ENCODE measurements at places on chromosomes 12 and 14.
A peak's percentile ranks its signal among the peaks of the same experiment; 100 is the strongest.

DNA sequence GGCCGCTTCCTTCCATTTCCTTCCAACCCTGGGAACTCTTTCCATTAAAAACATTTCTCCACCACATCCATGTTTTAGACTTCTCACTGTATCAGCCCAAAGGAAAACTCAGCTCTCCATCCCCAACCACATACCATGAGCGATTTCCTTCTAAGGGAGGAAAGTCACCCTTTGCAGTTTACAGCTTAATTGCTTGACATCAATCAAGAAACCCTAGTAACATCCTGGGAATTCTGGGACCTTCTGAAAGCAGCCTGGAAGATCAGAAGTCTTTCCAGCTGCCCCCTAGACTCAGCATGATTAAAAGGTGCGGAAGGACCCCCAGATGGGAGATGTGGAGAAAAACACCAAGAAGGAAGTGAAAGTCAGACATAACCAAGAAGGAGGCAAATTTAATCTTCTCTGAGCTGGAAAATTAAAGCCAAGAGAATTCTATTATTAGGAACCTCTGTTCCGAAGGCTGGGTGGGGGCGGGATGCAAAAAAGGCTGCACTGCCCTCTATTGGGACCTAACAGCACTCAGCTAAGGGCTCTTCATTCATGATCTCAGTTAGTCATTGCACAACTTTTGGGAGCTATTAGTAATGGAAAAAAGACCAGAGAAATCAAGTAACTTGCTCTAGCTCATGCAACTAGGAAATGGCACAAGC is 73.3 kb upstream of the PLXNC1 start:
- no peak for DNase-seq

DNA sequence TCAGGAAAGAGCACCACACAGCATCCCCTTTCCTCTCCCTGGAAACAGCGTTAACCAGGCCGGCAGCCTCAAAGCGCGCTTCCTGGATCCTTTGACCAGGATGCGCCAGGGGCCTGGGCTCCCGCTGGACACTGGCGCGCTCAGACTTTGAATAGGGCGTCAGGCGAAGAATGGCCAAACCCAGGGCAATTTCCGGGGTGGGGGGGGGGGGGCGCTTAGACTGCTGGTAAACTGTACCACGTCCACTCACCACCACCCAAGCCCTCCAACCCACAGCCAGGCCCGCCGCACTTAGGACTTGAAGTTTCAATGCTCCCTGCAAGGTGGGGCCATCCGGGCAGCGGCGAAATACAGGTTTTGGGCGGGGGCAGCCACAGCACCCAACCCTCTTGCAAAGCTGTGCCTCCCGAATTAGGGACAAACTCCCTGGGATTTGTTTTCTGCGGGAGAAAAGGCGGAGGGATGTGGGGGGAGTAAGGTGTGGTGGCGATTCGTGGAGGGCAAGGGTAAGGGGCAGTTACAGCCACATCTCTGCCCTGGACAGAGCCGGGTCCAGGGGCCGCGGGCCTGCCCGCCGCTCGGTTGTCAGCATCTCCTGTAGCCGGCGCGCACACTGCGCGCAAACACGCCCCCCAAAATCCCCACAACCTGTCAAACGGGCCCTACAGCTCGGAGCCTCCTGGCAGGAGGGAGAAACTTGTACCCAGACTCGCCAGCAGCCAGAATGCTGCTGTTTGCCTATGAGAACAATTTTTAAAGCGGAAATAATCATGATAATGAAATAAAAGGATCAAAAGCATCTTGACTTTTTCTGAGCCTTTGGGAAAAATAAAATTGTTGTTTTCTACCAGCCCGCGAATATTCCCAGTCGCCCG is 958 bp downstream of the RTN1 start:
- DNase-seq, result no peak

- DNase-seq, result no peak
These were observed 84.6 kb downstream of the OTOGL start for GRCh38 chr12:80183939-80184338.

DNA sequence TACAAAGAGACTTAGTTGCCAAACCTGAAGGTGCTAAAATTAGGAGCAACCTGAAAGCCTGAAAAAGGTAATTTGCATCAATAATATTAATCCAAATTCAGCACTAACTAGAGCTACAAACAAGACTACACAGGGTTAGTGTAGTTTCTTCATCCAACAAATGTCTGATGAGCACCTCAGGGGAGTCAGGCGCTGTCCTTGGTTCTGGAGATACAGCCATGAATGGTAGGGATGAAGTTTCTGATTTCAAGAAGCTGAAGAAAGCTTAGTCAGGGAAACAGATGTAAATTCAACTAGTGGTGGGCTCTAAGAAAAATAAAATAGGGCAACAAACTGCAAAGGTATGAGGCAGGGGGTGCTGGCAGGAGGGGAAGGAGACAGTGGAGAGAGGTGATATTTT is 266.3 kb downstream of the GLT1D1 start:
- no peak for DNase-seq

DNA sequence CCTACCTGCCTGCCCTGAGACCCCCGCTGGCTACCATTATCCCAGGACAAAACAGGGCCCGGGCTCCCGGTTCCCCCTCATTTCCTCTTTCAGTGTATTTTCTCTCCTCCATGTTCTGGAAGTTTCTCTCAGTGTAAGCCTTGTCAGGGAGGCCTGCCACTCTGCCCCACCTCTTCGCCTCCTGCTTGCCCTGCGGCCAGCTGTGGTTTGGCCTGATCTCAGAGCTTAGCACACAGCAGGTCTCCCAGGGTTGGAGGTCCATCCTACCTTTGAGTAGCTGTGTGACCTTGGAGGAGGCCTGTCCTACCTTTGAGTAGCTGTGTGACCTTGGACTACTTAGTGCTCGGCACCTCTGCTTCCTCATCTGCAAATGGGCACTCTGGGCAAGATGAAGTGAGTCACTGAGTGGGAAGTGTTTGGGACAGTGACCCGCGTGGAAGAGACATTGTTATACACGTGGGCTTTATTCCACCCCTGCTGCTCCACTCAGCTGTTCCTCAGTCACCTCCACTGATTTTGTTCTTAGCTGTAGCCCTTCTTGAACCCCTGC is 212.7 kb downstream of the ZFP36L1 start:
- no peak for DNase-seq

DNA sequence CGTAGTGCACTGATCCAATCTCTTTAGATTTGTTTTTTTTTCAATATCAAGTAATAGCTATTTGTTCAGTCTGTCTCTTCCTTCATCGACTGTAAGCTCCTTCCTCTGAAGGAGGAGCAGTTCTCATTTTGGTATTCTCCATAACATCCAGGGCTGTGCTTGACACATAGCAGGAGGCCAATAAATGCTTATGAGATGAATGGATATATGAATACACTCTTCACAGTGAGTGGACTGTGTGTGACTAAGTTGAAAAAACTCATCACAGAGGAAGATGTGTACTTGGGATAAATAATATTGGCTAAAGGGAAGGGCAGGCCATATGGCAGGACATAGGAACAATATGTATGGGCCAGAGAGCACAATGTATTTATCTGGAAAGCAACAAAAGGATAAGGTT is 205.3 kb upstream of the PRICKLE1 start:
- no peak for DNase-seq

DNA sequence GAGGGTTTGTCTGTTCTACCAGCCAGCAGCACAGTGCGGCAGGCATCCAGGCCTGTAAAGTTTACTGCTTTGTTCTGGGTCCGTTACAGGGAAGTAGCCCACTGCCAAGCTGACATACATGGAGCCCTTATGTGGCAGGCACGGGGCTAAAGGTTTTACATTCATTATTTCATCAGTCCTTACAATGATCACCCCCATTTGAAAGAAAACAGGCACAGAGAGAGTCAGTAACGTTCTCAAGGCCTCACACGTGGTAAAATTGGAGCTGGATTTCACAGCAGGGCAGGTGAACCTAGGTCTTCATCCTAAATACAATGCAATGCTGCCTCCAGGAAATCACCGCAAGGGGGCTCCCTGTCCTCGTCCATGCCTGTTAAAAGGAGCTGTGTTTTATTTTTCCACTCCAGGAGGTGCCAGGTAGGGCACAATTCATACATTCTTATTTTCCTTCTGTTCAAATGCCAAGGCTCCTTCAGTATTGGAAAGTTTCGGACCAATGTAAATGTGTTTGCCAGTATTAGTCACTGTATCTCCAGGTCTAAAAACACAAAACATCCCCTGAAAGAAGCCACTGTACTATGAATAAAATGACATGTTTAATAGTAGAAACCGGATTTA is 172.2 kb upstream of the GZMB start:
- peak; percentile 2 for DNase-seq

- DNase-seq, result no peak
These were observed 95.9 kb downstream of the SETD3 start for GRCh38 chr14:99384450-99385417.

DNA sequence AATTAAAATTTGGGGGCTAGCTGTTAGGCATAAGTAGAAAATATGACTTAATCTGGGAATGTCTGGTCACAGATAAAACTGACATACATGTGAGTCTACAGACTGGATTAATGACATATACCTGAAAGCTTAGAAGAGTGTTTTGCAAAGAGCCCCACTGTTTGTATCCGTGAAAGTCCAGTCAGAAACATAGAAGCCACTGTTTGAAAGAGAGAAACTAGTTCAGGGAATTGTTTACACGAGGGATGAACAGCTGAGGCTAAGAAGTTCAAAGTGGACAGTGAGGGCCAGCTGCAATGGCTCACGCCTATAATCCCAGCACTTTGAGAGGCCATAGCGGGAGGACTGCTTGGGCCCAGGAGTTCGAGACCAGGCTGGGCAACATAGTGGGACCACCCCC is 36.2 kb upstream of the SGPP1 start:
- no peak for DNase-seq

- no peak for DNase-seq
These were observed 5.2 kb downstream of the FOXA1 start for GRCh38 chr14:37589715-37590427.

- DNase-seq, result no peak
These were observed 213.0 kb downstream of the ADAMTS20 start for GRCh38 chr12:43338848-43339526.

- no peak for DNase-seq
These were observed at the start of gene FAM181A for GRCh38 chr14:93926873-93927799. FAM181A (plus strand) TSS chr14:93927344; CDS start chr14:93928286, 942 bp downstream.

GRCh38 chr14:89507521-89507920 is 90.5 kb upstream of the FOXN3 start:
- no peak for DNase-seq

GRCh38 chr12:124481772-124482566 is 85.4 kb downstream of the NCOR2 start:
- DNase-seq, result no peak

DNA sequence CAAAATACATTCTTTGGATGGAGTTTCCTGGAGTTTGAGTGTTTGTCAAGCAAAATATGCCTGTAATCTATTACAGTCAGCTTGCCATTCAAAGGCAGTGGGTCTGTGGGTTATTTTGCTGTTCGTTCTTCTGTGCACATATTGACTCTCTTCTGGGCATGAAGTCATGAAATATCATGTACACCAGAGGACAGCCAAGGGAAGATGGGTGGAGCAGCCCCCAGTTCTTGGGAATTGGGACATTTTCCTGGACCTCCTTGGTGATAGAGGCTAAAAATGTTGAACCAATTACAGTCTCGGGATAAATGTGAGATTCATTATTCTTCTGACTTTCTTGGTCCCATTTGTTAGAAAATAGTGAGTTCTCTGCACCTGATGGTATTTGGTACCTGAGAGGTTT is 89.1 kb downstream of the FOXN4 start:
- no peak for DNase-seq

DNA sequence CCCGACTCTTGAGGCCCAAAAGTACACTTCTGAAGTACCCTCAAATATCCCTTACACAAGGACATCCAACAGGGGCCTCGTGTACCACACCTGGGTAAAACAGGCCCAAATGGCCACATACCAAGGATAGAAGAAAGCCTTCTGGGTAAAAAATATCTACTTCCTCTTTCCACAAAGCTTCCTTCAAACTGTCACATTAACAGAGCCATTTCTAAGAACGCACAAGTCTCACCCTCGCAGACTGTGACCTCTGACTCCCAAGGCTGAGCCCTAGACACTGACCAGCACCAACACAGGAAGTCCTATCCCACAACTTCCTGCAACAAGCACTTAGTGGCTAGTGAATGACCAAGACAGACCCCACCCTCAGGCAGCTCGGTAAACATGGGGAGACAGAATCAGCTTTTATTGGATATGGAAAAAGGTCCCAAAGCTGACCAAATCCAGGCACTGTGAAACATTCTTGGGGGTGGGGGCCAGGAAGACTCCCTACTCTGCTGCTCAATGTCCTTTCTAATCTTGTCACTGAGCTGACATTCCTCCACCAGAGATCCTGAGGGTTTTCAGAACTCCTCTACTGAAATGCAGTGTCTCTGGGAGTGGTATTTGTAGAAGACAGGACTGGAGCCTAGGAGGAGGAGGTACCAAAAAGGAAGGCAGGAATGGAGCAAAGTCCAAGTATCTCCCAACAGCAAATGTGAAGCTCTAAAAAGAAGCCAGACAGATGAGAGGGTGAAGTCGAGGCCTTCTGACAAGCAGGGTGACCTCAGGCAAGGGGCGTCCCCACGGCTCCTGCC is 15.9 kb downstream of the KCTD10 start:
- DNase-seq, result no peak

DNA sequence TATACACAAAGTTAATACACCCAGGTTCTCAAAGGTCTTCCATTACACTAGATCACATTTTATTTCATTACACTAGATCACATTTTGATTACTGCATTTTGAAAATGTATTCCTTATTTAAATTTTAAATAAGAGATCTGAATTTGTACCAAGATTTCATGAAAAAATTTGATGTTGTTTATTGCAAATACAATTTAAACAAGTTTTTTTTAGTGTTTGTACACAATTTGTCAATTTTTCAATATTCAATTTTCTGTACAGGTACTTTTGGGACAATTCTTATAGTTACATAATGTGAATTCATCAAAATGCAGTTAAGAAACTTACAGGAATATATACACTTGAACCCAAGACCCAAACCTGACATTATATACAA is 14.3 kb downstream of the SLC38A2 start:
- DNase-seq, result no peak

- DNase-seq, result peak; percentile 21
These were observed 1.5 kb upstream of the ZBTB42 start for GRCh38 chr14:104799244-104800014.

GRCh38 chr14:23478109-23478759 is 8.7 kb downstream of the NGDN start:
- DNase-seq, result peak; percentile 73

DNA sequence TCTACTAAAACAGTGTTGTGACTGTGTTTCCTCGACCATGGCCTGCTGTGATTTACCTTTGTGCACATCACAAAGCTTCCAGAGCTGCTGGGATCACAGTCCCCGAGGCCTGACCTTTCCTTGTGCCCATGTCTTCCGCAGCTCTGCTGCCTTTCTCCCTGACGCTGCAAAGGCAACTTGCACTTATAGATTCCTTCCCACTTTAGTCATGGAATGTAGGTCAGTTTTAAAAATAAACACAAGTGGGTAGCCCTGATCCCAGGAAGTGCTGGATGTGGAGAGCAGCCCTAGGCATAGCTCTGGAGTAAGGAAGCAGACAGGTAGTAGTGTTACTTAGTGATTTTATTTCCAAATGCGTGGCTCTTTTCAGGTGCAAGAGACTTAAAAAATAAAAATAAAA is 825.7 kb downstream of the AACS start:
- DNase-seq, result no peak

Data from CD4-positive, alpha-beta memory T cell (primary cell).